ENCODE measurements at places on chromosomes 6 and 20.

DNA sequence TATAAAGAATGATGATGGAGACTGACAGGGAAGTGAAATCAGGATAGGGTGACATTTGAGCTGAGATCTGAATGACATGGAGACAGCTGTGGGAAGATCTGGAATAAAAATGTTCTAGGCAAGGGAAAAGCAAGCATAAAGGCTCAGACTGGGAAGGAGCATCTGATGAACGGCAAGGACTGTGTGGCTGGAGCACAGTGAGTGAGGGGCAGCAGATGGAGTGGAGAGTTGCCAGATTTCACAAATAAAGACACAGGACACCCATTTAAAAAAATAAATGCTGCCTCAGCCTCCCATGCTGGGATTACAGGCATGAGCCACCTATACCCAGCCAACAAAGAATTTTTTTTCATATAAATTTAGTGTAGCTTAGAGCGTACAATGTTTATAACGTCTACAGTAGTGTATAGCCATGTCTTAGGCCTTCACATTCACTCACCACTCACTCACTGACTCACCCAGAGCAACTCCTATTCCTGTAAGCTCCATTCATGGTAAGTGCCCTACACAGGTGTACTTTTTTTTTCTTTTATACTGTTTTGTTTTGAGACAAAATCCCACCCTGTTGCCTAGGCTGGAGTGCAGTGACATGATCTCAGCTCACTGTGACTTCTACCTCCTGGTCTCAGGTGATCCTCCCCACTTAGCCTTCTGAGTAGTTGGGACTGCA lies 2.4 kb upstream of the ZBTB24 start:
- no peak for DNase-seq

- no peak for DNase-seq
These were observed 17.2 kb upstream of the SPAG4 start for GRCh38 chr20:35598476-35598875.

- no peak for DNase-seq
These were observed 15.8 kb upstream of the GPR63 start for GRCh38 chr6:96853083-96853482.

GRCh38 chr6:110307368-110307767 lies 50.8 kb downstream of the METTL24 start:
- DNase-seq = no peak

DNA sequence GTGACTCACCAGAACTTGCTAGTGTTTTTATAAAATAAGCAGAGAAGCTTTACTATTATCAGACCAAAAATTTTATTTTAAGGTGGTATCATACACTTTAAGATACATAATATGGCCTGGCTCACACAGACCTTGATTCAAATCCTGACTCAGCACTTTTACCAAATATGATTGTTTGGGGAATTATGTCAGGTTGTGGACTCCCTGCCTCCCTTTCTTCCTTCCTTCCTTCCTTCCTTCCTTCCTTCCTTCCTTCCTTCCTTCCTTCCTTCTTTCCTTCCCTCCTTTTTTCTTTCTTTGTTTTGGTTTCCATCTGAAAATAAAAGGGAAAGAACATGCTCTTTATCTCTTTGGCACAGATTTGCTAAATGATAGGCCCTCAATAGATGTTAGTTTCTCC lies 186.0 kb upstream of the MMS22L start:
- DNase-seq = no peak

DNA sequence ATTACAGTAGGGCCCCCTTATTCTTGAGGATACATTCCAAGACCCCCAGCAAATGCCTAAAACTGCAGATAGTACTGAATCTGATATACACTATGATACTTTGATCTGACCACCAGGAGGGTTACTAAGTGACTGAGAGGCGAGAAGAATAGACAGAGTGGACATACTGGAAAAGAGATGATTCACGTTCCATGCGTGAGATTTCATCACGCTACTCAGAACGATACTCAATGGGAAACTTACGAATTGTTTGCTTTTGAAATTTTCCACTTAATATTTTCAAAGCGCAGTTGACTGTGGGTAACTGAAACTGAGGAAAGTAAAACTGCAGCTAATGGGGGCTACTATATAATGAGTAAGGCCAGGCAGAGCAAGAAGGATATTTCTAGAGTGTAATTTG lies 60.8 kb downstream of the STX11 start:
- no peak for DNase-seq

Measured in hematopoietic multipotent progenitor cell treated with erythropoietin and hydrocortisone succinate and interleukin-3 and kit ligand, for 8 days (in vitro differentiated cells).